Substantia nigra (tissue), 51 donors: ENCODE measurements at places on chromosomes 16 and 17.

- DNase-seq = no peak
These were observed 15.5 kb downstream of the CES1 start for GRCh38 chr16:55817236-55817912.

- DNase-seq = peak; percentile 86
These were observed 39.1 kb downstream of the CPNE2 start for GRCh38 chr16:57131351-57131970.

GRCh38 chr17:17180141-17180603 is 26.0 kb downstream of the PLD6 start:
- DNase-seq = no peak

GRCh38 chr16:57563487-57563750 is 21.0 kb downstream of the ADGRG5 start:
- DNase-seq = no peak

GRCh38 chr17:67449065-67449464 is 72.0 kb downstream of the PITPNC1 start:
- DNase-seq = no peak

DNA sequence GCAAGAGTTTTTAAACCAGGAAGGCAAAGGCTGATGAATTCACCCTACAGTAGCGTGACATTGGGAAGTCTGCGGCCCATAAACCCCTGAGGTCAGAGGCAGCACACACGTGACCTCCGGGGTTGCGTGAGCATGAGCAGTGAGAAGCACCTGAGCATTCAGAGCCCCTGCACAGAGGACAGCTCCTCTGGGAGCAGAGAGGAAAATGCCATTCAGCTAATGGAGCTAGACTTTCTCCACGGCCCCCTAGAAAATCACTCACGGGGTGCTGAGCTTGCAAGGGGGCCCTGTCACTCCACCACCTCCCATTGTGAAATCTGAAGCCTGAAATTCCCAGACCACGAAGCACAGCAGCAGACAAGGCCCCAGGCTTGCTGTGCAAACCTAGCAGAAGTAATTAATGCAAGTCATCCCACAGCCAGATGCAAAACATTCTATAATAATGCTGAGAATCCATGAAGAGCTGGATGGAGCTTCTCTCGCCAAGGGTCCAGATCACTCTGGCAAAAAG is 114.9 kb upstream of the RCVRN start:
- no peak for DNase-seq

DNA sequence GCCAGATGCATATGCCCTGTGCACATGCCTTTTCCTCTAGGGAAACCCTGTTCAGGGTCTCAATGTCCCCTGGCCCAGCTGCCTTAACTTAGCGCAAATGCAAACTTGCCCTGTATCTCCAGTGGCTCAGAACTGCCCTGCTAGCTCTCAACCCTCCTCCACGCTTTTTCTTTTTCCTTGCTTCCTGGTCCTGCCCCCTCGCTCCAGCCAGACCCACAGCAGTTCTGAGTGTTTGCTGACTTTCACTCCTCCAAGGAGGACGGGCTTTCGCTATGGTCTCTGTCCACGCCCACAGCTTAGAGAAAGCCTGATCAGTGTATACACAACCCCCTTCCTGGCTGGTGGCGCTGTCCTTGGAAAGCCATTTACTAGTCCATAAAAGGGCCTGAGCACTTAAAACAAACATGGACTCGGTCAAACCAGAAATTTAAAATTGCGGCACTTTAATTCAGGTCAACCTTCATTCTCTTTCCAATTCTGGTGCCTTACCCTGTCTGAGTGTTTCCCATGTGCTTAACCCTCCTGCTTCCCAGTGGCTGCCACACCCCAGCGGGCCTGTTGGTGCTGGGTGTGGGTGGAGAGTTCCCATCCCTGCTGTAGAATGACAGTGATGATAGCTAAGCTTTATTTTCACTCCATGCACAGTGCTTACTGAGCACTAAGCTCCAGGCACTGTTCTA is 15.6 kb upstream of the TMEM98 start:
- DNase-seq = no peak

GRCh38 chr17:39763051-39763820 is 25.5 kb downstream of the GRB7 start:
- no peak for DNase-seq
